ENCODE measurements at places on chromosomes 6 and 20.

GRCh38 chr6:1738558-1739081 lies 128.9 kb downstream of the FOXC1 start:
- DNase-seq, result no peak

- DNase-seq, result no peak
Observed at GRCh38 chr20:8658103-8658502, 410.8 kb upstream of the PLCB4 start.

DNA sequence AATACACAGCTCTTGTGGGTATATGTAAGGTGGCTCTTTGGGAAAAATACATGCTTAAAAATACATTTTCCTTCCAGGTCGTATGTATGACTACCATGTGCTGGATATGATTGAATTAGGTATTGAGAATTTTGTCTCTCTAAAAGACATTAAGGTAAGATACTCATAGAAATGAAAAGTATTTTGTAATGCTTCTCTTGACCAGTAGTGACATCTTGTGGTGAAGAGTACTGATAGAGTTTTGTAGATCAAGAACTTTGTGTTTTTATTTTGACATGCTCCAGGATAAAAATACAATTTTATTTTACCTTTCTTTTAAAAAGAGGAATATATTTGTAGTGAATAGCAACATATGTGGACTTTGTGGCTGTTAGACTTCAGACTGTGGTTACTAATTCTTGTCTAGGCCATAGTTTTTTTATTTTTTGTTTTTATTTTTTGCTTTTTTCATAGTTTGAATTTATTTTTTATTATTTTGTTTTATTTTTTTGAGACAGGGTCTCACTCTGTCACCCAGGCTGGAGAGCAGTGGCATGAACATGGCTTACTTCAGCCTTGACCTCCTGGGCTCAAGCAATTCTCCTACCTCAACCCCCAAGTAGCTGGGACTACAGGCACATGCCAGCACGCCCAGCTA lies 17.9 kb downstream of the RPF2 start:
- DNase-seq, result no peak

DNA sequence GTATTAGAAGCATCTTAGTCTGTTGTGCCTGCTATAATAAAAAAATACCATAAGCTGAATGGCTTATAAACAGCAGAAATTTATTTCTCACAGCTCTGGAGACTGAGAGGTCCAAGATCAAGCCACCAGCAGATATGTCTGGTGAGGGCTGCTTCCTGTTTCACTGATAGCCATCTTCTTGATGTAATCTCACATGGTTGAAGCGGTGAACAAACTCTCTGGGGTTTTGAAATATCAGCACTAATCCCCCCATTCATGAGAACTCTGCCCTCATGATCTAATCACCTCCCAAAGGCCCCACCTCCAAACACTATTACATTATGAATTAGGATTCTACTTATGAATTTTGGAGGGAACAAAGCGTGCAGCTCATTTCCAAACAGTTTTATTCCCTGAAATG lies 11.6 kb upstream of the CLVS2 start:
- no peak for DNase-seq

GRCh38 chr20:25252686-25253421 lies 5.0 kb downstream of the PYGB start:
- DNase-seq, result no peak

- DNase-seq, result no peak
Observed at GRCh38 chr6:150263765-150264404, 104.9 kb upstream of the IYD start.

DNA sequence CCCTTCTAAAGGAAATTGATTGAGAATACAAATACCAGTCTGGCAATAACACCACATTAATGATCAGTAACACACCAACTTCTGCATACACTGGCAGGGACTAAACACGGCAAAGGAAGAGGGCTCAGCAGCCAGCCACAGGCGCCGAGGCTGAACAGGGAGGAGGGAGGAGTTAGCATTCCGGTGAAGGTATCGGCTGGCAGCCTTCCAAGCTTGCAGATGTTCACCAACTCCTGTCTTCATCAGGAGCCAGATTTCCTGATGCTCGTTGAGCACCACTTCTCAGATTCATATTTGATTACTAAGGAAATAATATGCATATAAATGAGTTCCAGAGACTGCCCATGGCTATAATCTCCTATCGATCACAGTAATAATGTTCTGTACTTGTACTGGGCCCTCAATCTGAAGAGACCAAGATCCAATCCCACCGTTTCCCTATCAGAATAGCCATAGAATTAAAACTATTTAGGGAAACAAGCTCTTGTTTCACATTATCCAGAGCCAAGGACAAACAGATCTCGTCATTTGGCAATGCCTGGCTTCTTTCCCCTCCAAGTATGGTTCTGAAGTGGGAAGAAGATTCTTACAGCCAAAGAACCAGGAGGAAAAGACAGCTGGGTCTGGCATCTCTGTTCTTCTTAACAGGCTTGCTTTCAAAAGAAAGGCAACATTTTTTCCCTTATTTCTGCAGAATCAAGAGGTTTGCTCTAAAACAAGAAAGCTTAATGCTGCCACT lies 42.2 kb downstream of the GFOD1 start:
- no peak for DNase-seq

- no peak for DNase-seq
Observed at GRCh38 chr6:75135876-75136275, 70.0 kb downstream of the COL12A1 start.

DNA sequence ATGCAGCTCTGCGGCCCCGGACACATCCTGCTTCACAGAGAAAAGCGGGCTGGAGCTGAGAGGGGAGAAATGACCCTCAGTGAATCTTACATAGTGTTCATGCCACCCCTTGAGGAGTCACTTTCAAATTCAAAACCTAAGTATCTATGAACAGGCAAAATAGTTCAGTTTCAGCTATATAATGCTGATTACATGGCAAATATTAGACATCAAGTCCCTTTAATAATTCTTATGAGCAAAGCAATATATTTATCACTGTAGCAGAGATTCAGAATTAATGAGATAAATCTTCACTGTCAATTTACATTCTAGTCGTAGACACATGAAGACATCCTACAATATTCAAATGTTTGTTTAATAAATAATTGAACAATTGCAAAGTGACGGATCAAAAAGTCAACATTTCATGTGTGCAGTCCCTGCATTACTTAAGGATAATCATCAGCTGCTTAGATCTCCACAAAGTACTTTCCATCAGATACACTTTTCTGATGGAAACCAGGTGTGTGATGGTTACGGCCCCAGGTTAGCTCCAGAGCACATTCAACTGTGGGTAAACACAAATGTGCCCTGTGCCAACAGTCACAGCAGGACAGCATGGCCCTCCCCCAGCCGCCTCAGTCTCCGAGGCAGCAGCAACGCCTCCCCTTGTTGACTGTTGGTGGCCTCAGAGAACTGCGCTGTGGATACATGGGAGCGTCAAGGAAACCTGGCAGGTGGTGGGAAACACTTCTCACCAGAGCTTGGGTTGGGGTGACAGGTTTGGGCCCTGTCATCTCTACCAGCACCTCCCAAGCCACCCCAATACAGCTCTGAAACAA lies 787 bp upstream of the PRR18 start:
- no peak for DNase-seq

- DNase-seq, result no peak
Observed at GRCh38 chr20:49916146-49917002, 1.0 kb upstream of the SPATA2 start.

GRCh38 chr20:63658749-63659187 lies 656 bp downstream of the RTEL1 start:
- DNase-seq, result no peak

GRCh38 chr6:845566-845965 lies 152.6 kb upstream of the EXOC2 start:
- DNase-seq, result no peak

DNA sequence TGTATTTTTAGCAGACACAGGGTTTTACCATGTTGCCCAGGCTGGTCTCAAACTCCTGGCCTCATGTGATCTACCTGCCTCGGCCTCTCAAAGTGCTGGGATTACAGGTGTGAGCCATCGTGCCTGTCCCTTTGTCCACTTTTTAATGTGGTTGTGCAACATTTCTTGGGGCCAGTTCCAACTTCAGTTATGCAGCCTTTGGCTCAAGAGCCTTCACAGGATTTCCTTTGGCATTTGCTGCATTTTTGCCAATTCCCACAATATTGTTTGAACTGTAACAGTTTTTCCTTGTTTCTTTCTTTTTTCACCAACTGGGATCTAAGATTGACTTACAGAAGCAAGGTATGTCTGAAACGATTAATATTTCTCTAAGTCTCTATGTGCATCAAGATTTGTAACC lies 63.6 kb downstream of the EDN1 start:
- DNase-seq, result no peak

DNA sequence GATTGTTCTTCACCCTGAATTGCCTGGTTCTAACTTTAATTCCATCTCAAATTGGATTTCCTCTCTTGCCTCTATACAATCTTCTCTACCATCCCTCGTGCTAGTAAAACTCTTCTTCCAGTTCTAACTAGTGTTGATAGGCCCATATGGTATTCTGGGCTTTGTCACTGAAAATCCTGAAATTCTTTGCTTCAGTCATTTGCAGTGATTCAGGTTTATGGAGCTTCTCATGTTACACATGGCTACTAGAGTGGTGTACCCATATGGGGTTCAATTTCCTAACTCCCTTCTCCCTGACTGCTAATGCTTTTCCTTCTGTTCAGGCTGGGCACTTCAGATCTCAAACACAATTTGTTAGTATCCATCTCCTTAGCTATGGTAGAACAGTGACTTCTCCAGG lies 956.6 kb downstream of the KIF16B start:
- DNase-seq, result no peak

DNA sequence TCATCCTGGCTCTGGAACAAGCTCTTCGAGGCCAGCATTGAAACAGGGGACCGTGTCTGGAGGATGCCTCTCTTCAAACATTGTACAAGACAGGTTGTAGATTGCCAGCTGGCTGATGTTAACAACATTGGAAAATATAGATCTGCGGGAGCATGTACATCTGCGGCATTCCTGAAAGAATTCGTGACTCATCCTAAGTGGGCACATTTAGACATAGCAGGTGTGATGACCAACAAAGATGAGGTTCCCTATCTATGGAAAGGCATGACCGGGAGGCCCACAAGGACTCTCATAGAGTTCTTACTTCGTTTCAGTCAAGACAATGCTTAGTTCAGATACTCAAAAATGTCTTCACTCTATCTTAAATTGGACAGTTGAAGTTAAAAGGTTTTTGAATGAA lies 3.6 kb upstream of the CDKN1A start:
- no peak for DNase-seq

GRCh38 chr20:54633374-54634355 lies 158.3 kb downstream of the DOK5 start:
- no peak for DNase-seq

- no peak for DNase-seq
Observed at GRCh38 chr6:125227244-125227643, 73.7 kb downstream of the TPD52L1 start.

DNA sequence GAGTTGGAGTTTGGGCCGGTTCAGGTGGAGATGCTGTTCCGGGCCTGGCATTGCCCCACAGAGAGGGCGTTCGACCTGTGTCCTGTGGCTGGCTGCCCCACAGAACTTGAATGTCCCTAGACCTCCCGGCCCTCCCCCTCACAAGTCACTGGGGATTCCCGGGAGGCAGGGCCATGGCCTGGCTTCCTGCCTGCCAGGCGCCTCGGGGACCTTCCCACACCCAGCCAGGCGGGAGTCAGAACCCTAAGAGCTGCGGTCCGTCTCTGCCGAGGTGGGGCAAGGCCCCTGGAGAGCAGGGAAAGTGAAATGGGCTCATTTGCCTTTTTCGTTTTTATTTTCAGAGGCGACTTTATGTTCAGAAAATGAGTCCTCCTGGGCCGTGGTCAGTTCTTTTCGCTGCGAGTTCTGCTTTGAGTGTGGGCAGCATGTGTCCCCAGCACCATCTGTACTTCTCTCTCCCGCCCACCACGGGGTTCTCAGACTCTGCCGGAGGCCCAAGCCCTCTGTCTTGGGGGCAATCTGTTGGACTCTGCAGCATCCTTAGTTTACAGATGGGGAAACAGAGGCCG lies 8.5 kb downstream of the RBM38 start:
- no peak for DNase-seq

GRCh38 chr6:170108890-170109587 lies 181.8 kb downstream of the DLL1 start:
- no peak for DNase-seq

DNA sequence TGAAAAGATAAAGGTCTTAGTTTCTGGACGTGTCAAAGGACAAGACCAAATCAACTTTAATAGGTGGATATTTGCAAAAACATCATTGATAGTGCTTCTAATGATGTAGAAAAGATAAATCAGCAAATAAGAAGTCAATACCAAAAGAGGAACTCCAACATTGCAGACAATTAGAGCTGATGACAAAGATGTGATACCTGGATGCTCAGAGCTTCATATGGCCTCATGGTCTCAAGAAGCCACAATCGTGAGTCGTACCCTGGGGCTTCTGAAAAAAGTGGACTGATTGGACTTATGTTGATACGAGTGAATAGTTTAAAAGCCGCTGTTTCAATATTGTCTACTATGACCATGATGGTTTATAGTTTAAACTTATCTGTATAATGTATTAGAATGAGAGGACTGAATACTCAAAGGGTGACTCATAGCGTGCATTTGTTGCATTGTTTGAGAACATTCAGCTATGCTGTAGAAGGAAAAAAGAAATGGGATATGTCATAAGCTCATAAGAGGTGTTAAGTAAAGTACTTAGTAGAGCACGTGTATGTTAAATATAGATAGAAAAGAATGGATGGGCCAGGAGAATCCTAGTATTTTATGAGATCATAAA lies 54.6 kb upstream of the RIPOR2 start:
- no peak for DNase-seq

- no peak for DNase-seq
Observed at GRCh38 chr6:3366596-3367413, 90.0 kb downstream of the SLC22A23 start.

GRCh38 chr20:4014031-4014474 lies 1.3 kb downstream of the RNF24 start:
- no peak for DNase-seq

GRCh38 chr6:138160329-138161087 lies 1.2 kb upstream of the ARFGEF3 start:
- DNase-seq, result no peak

DNA sequence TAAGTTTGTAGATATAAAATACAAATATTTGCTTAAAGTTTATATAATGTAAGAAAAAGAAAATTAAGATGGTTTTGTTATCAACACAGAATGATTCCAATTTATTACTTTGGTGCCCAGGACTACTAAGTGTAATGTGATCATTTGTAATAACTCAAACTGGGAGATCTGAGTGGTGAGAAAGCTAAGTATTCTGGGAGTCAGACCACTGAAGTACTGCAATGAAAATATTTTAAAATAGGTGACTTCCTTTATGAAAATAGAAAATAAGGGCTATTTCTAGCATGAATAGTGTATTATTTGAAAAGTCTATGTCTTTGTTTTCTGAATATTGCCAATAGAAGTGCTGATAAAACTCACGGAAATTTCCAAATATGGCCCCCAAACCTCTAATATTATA lies 305.6 kb upstream of the MAN1A1 start:
- DNase-seq, result no peak

DNA sequence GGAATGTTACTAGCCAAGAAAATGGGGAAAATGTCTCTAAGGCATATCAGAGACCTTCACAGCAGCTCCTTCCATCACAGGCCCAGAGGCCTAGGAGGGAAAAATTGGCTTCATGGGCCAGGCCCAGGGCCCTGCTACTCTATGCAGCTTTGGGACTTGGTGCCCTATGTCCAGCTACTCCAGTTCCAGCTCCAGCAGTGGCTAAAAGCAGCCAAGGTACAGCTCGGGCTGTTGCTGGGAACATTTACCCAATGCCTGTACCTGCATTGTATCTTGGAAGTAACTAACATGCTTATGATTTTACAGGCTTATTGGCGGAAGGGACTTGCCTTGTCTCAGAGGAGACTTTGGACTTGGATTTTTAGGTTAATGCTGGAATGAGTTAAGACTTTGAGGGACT lies 390.6 kb downstream of the GRIK2 start:
- DNase-seq, result no peak

Data from activated T-helper 1 cell treated with anti-CD3 and anti-CD28 coated beads, Interleukin-2, amount 50 U/mL, for 16 hours (primary cell).